ENCODE measurements at places on chromosomes 2 and 18. TPM values are rescaled to one million over a fixed set of nuclear protein-coding genes. Genes with fewer than 3 reads are reported as not detected.

- no peak for DNase-seq
Observed at GRCh38 chr2:132604561-132604960, 65.4 kb downstream of the LYPD1 start.

- DNase-seq = peak; percentile 28
Observed at GRCh38 chr2:100785626-100786296, 34.2 kb upstream of the NPAS2 start.

GRCh38 chr2:80546766-80547165 lies 242.2 kb upstream of the LRRTM1 start:
- DNase-seq = no peak

DNA sequence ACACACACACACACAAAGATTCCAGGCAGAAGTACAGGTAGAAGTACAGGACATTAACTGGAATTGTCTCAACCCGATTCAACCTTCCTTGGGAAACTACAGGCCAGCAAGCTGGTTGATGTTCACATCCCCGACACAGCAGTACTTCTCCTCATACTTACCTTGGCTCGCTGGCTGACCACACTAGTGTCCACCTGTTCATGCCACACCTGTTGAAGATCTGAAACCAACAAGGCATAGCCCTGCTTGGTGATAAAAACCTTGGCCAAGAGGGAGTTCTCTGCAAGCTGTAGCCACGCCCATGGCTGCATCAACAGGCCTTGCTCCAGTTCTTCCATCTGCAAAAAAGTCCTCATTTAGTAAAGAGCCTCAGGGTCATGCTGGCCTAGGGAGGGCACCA lies 2.6 kb downstream of the NHEJ1 start:
- no peak for DNase-seq

- no peak for DNase-seq
Observed at GRCh38 chr2:69644506-69644979, 1.0 kb upstream of the AAK1 start.

DNA sequence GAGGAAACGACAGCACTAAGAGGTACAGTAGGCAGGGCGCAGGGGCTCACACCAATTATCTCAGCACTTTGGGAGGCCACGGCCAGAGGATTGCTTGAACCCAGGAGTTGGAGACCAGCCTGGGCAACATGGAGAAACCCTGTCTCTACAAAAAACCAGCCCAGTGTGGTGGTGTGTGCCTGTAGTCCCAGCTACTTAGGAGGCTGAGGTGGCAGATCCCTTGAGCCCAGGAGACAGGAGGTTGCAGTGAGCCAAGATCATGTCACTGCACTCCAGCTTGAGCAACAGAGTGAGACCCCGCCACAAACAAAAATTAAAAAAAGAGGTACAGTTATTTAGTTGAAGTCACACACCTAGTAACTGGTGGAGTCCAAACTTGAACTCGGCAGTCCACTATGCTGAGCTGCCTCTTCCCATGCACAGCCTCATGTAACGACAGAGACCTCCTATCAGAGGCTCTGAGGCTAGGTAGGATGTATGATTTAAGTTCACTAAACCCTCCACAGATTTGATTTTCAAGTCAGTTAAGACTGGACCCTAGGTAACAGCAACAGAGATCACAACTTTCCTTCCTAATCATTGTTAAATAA lies 8.7 kb downstream of the STK17B start:
- no peak for DNase-seq

- no peak for DNase-seq
Observed at GRCh38 chr2:190137561-190137960, 75.0 kb upstream of the MSTN start.

GRCh38 chr2:9937258-9937657 lies 14.2 kb upstream of the GRHL1 start:
- DNase-seq = no peak

GRCh38 chr2:10140841-10141610 lies 18.5 kb downstream of the RRM2 start:
- DNase-seq = no peak

DNA sequence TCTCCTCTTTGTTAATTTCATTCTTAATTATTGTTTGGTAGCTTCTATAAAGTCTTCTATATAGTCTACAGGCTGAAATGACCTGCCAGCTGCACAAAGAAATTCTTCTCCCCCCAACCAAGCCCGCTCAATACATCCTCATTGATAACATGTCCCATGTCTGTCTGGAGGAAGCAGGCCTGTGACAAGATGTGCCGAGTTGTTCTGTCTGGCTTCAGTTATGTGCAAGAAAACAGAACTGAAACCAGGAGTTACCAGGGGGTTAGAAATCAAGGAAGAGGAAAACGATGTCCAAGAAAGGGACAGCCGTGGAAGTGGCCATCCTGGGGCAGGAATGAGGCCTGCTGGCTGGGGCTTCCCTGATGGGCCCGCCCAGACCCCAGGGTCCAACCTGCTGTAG lies 57.6 kb downstream of the MTCL1 start:
- no peak for DNase-seq

- DNase-seq = no peak
Observed at GRCh38 chr2:233117811-233118647, 57.9 kb downstream of the INPP5D start.

GRCh38 chr2:29010946-29011345 lies 29.8 kb downstream of the TOGARAM2 start:
- peak; percentile 45 for DNase-seq

- DNase-seq = no peak
Observed at GRCh38 chr2:189648846-189649509, 12.3 kb upstream of the ASNSD1 start.

DNA sequence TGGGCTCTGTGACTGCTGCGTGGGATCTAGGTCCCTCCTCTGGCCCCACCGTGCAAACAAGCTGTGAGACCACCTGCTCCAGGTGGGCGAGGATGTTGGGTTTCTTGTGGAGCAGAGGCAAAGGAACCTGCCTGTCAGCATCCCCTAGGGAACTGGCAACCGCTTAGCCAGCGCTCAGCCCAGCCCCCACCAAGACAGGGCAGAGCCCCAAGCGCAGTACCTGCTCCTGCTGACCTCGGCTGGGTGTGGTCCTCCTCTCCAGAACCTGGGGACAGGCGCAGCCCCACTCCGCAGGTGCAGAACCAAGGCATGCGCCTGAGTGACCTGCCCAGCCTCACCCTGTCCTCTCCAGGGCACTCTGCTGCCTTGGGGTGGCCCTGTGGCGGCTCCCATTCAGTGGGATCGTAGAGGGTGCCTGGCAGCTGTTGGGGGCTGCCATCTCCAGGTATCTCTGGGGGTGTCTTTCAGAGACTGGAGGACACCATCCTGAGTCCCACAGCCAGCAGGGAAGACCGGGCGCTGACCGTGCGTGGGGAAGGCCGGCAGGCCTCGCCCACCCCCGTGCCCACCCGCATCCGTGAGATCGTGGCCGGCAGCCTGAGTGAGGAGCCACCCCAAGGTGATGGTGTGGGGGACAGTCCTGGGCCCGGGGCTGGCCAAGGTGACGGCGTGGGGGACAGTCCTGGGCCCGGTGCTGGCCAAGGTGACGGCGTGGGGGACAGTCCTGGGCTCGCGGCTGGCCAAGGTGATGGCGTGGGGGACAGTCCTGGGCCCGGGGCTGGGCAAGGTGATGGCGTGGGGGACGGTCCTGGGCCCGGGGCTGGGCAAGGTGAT lies 12.3 kb downstream of the CROCC2 start:
- DNase-seq = no peak

DNA sequence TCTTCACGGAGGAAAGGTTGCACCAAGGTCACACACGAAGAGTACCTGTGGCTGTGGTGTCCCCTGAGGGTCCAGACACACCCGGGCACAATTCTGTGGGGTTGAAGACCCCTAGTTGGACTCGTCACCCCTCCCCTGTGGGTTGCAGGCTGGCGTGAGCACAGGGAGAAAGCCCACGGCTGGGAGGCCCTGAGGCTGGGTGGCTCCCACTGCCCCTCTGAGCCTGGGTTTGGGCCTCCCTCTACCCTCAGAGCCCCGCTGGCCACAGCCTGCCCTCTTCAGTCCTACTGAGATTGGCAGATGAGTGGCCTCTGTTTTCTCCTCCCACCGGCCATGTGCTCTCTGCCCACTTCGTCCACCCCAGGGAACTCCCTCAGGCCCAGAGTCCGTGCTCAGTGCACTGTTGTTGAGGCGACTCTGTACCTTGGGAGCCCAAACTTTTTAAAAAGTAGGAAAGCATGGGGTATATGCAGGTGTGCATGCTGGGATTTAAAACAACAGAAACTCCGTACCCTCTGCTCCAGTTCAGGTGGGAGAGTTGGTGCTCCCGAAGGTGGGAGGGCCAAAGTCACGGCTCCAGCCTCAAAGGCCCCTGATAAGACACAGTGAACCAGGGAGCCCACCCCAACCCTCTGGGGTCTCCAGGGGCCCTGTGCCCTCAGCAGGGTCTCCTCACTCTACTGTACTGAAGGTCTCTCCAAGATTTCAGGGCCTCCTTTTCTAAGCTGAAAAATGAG lies 19.1 kb downstream of the RAMP1 start:
- DNase-seq = no peak

GRCh38 chr2:220104871-220105351 lies 477.5 kb downstream of the SLC4A3 start:
- no peak for DNase-seq

GRCh38 chr2:45830322-45830721 lies 178.8 kb downstream of the PRKCE start:
- DNase-seq = no peak

- no peak for DNase-seq
Observed at GRCh38 chr2:42414158-42414557, 53.1 kb upstream of the COX7A2L start.

- DNase-seq = no peak
Observed at GRCh38 chr18:3456686-3457069, 6.7 kb downstream of the TGIF1 start.

DNA sequence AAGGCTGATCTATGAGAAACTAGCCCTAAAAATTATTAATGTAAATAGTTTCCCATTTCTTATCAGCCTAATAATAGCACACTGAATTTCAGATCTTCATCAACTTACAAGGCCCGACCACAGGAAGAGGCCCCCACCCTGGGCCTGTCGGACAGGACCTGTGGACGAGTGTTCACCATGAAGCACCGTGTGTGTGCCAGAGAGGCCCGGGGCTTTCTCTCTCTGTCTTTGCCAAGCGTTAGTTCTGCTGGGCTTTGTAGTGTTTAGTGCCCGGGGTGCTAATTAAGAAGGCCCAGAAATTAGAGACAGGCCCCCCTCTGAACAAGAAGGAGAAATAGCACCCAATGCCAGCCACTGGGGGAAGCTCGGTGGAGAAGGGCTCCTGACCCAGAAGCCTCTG lies 265.7 kb downstream of the TWIST2 start:
- DNase-seq = no peak

DNA sequence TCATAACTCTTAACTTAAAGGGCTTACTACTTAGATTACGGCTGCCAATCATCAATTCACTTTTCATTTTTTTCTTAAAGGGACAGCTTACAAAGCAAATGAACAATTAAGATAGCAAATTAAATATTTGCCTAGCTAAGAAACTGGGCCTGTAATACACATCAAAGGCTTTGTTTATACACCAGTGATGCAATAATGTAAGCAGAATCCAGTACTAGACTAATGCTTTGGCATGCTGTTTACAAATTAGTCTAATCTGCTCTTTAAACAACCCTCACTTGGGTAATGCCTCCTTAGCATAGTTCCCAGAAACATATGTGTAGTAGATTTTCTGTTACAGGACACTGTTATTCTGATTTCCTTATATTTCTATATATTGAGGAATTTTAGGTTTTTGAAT lies 105.8 kb downstream of the ARHGAP28 start:
- no peak for DNase-seq

DNA sequence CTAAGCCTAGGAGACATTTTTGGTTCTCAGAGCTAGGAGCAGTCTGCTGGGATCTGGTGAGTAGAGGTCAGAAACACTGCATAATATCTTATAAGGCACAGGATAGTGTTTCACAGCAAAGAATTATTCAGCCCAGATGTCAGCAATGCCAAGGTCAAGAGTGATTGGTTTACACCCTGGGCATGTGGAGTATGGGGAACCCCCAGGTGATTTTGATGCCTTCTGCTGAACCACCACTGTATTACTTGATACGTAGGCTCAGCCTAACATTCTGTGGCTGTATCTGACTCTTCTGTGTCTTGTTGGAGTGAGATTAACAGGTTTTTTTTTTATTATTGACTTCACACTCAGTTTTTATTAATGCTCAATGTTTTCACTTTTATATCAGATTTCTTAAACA lies 6.0 kb downstream of the DDX18 start:
- no peak for DNase-seq

- no peak for DNase-seq
Observed at GRCh38 chr2:105518897-105519296, 120.0 kb upstream of the FHL2 start.

GRCh38 chr2:28234807-28235206 lies 157.9 kb upstream of the FOSL2 start:
- no peak for DNase-seq

DNA sequence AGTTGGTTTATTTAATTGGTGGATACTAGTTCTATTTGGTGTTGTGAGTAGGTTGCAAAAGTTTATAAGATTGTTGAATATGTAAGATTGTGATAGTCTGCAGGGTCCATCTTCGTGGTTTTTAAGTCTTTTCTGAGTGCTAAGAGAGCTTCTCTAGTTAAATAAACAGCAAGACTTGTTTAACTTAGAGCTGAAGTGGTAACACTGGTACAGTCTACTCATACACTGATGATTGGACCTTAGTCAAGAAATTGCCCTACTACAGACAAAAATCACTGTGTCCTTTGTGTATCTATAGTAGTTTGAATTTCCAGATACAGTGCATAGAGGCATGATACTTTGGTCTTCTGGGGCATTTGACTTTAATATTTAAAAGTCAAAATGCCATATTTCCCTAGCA lies 94.6 kb downstream of the PHLPP1 start:
- no peak for DNase-seq

DNA sequence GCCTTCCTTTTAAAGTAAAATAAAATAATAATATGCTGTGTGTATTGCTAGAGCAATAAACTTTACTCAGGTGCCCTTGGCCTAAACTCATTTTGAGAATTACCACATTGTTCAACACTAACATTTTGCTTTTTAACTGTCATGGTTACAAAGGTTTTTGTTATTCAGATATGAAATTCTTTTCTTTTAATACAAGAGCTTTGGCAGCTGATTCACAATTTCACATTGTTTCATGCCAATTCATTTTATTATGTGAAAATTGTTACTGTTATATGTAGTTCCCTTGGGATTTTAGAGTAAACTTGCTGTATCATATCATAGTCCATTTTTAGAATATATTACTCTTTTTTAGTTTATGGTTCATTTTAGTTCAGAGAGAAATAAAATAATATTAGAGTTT lies 65.8 kb upstream of the ZNF804A start:
- no peak for DNase-seq

GRCh38 chr18:2515171-2515787 lies 56.0 kb downstream of the METTL4 start:
- DNase-seq = no peak

- DNase-seq = no peak
Observed at GRCh38 chr2:190529486-190530247, 4.9 kb downstream of the NEMP2 start.

GRCh38 chr2:137221797-137222492 lies 456.6 kb downstream of the THSD7B start:
- DNase-seq = no peak

The CROCC2 gene
- total RNA-seq = 0.09 TPM

The PLGLB2 gene
- 1.6 TPM for total RNA-seq

The CREG2 gene
- total RNA-seq = 0.26 TPM

The ZNF396 gene
- 3.3 TPM for total RNA-seq

The GULP1 gene
- total RNA-seq = 53.4 TPM

The GPC1 gene
- total RNA-seq = 65.7 TPM

The DNER gene
- total RNA-seq = 0.43 TPM

The DOK6 gene
- total RNA-seq = 9.6 TPM

The IL1RL1 gene
- total RNA-seq = 8.7 TPM

The CYP27C1 gene
- 0.26 TPM for total RNA-seq

The RETREG2 gene
- total RNA-seq = 116 TPM

The MEP1B gene
- 0.78 TPM for total RNA-seq

The VPS4B gene
- total RNA-seq = 80.5 TPM

Measured in mucosa of gallbladder (tissue), 1 donor.